Right renal cortex interstitium (tissue), 3 donors: ENCODE measurements at places on chromosomes 5 and 9. TPM values are rescaled to one million over a fixed set of nuclear protein-coding genes. Genes with fewer than 3 reads are reported as not detected.

SLC34A1 gene
- polyA plus RNA-seq: 118 TPM

GRIA1 gene
- polyA plus RNA-seq: 1.3 TPM

STING1 gene
- 24.7 TPM for polyA plus RNA-seq

AHRR gene
- polyA plus RNA-seq: 1.9 TPM

IGFBPL1 gene
- polyA plus RNA-seq: 1.9 TPM

LCN2 gene
- polyA plus RNA-seq: 0.79 TPM

PCDHB16 gene
- 7.2 TPM for polyA plus RNA-seq

PCDHGA2 gene
- polyA plus RNA-seq: 6.0 TPM

NOXA1 gene
- 3.9 TPM for polyA plus RNA-seq

NUTM2G gene
- polyA plus RNA-seq: 0.24 TPM

DDX41 gene
- polyA plus RNA-seq: 105 TPM

- no peak for DNase-seq
These were observed 6.6 kb downstream of the PCDH12 start for GRCh38 chr5:141951332-141951781.

GRCh38 chr5:114434396-114435219, 72.7 kb downstream of the KCNN2 start:
- no peak for DNase-seq

GRCh38 chr9:35537913-35538312, 48.0 kb downstream of the RUSC2 start:
- DNase-seq: no peak

DNA sequence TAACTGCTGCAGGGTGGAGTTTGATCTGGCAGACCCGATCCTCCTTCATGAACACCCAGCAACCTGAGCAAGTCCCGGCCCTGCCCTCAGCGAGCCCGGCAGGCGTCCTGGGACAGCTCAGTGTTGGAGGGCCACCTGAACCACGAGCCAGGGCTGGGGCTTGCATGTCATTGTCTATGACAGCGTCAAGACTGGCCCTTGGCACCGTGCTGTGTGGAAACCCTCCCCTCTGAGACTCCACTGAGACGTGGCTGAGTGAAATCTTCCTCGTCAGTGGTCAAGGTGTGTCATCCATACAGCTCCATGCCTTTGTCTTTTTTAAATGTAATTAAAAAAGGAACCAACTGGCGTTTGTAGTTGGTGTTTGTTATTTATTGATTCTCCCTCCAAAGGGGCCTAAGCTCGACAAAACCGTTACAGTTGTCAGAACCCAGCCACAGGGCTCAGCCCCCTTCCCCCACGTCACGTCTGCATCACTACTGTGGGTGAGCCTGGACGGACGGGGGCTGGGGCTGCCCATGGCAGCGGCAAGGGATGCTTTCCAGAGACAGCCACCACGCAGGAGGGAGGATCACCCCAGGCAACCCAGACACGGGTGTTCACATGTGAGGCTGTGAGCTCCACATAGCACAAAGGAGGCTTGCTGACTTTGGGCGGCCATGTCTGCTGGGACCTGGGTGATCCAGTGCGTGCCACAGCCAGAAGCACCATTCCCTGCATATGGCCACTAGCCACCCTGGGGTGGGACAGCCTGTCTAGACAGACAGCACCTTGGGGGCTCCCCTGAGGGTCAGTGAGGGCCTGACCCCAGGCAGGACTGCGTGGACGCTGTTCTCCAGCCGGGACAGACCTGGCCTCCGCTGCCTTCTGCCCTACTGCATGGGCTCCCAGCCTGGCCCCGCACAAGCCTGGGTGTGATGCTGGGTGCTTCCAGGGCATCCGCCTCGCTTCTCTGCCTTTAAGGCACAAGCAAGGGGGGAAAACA, 7.3 kb downstream of the UCK1 start:
- no peak for DNase-seq

GRCh38 chr5:68555907-68556681, 340.5 kb downstream of the PIK3R1 start:
- DNase-seq: no peak

DNA sequence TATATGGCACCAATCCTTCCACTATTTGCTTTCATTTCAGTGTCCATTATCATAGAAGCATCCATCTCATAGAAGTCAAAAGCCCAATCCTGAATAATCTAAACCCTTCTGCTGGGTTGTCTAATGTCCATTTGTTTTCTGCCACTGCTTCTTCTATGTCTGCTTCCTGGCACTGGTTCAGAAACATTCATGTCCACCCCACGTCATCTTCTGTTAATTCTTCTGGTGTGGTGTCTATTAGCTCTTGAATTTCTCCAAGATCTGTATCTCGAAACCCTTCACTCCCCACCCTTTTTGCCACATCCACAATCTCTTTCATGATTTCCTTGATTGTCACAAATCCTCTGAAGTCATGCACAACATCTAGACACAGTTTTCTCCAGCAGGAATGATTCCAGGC, 23.2 kb upstream of the GOLGA1 start:
- no peak for DNase-seq

GRCh38 chr5:39657943-39658342, 233.2 kb upstream of the DAB2 start:
- DNase-seq: no peak

DNA sequence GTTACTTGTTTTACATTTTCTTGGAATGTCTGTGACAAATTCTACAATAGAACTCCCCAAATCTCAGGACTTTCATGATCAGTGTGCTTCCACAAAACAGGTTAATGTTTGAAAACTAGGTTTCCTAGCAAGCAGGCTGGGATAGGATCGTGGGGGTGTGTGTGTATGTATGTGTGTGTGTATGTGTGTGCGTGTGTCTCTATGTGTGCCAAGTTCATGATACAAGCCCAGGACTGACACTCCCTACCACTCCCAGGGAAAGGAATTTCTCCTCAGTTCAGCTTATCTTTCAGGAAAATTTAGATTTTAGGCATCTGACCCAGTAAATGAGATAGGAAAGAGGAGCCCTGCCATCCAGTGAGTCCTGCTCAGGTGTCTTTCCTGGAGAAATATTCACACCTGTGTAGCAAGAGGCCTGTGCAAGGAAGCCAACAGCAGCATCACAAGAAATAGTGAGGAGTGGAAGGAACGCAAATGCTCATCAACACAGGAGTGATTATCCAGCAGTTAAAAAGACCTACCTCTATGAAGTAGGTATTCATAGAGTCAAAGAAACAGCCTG, 13.8 kb upstream of the ABLIM3 start:
- DNase-seq: no peak

DNA sequence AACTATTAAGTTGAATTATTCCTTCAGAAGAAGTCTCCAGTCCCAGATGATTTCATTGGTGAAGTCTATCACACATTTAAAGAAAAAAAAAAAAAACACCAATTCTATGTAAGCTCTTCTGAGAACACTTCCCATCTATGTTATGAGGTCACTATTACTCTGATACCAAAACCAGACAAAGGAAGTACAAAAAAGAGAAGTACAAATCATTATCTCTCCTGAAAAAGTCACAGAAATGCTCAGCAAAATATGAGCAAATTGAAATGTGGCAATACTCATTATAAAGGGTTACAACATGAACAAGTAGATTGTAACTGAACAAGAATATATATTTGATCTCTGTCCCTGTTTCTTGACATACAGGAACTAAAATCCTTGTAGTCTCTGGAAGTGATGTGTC, 280.4 kb downstream of the TLE1 start:
- DNase-seq: no peak

DNA sequence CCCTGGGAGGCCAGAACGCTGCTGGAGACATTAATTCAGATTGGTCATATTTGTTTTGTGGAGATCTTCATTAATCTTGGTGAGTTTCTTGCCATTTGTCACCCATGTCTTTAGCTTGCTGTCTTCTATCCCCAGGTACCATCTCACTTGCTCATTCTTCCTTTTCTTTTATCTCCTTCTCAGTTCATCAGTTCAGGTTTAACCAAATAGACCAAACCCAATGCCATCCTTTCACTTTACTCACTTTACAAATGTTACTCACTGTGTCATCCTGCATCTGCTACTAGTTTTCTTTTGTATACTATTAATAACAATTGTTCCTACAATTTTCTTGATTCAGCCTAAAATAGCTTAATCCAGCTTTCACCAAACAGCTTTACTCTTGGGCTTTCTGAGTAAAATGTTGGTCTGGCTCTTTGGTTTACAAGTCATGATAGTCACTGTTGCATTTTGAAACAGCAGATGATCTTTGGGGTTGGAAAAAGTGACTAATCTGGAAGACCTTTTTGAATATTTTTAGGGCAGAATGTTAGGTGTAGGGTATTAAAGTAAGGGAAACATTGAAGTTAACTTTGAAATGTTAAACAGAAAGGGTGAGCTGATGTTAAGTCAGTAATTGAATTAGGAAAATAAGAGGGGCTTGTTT, 246.9 kb downstream of the ZSWIM6 start:
- no peak for DNase-seq

DNA sequence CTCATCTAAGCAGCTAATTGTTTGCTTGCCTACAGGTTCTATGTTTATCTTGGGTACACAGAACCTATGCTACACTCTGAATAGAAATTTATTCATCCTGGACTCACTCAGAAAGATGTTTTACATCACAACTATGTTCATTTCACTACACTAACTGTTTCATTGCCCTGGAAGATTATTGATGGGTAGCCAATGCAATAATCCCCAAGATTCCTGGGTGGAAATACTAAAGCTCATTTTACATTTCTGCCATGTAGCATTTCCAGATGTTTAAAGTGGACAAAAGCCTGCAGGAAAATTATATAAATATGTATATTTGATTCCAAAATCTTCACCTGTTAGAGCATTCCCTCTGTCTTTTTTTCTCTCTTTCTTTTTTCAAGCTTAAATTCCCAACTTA, 51.9 kb upstream of the IL7R start:
- no peak for DNase-seq

DNA sequence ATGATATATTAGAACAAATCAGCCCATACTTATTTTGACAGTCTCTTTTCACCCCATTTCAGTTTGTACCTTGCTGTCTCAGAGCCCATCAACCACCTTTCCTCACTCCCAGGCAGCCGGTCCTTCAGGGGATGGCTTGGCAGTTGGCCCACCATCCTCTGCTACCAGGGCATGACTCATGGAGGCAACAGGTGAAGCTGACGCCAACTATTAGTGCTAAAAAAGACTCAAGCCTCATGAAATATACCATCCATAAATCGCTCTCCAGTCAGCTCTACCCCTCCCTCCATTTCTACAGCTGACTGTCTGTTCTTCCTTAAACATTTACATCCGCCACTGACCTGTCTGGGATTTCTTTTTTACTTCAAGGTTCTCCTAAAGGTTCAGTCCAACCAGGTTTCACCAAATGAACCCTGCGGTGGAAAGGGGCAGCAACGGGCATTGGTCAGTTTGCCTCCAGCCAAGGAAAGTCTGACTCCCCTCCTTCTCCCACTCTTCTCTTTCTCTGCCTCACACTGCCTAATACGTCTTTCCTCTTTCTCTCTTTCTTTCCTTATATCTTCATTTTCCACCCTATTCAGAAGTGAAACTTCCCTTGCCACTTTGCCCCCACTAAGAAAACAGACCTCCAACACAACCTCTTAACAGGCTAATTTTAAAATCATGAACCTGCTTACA, 439.1 kb downstream of the RAB3C start:
- DNase-seq: no peak

GRCh38 chr5:56951126-56951945, 587 bp downstream of the MIER3 start:
- no peak for DNase-seq

DNA sequence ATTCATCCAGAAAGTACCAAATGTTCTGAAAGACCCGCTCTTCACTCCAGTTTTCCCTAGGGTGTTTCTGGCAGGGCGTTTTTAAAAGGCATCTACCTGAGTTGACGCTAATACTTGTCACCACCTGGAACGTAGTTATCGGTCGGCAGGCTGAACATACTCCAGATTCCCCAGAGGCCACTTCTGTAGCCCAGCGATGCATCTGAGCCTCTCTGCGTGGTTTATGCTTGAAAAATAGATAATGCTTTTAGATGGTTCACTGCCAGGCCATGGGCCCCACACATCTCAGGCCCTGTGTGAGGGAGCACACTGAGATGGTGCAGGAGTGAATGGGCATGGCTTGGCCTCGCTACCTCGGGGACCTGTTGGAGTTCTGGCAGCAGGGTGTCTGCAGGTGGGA, 33.0 kb upstream of the NCS1 start:
- DNase-seq: no peak

- peak; percentile 64 for DNase-seq
These were observed 145.4 kb downstream of the GADD45G start for GRCh38 chr9:89750117-89750791.

DNA sequence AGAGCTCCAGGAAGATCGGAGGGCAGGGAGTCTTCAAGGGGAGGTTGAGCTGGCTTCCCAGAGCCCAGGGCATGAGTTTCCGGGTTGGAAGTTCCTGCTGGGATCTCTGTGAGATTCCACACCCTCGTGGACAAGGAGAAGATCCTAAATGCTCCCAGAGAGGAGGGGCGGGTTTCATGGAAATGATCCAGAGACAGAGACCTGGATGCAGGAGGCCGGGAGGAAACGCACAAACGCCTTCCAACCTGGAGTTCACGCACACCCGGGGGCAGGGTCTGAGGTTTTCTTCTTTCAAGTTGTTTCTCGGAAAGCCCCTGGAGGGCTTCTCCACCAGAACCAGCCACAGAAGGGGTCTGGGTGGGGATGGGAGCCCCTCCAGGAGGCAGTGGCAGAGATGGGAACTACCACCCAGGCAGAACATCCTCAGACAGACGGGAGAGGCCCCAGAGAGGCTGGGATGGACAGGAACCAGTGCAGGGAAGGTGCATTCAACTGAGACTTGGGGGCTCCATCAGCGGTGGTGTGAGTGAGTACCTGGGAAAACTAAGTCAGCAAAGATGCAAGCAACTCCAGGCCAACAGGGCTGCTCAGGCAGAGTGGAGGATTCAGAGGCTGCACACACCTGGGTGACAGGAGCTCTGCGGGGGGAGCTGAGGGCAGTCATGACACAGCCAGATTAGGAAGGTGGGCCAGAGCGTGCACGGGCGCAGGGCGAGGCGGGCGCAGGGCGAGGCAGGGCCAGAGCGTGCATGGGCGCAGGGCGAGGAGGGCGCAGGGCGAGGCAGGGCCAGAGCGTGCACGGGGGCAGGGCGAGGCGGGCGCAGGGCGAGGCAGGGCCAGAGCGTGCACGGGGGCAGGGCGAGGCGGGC, 52.1 kb upstream of the EXOC3 start:
- DNase-seq: no peak

- no peak for DNase-seq
These were observed 86.6 kb downstream of the MUSK start for GRCh38 chr9:110755179-110755578.

GRCh38 chr5:111367115-111367514, 142.9 kb downstream of the CAMK4 start:
- DNase-seq: no peak

DNA sequence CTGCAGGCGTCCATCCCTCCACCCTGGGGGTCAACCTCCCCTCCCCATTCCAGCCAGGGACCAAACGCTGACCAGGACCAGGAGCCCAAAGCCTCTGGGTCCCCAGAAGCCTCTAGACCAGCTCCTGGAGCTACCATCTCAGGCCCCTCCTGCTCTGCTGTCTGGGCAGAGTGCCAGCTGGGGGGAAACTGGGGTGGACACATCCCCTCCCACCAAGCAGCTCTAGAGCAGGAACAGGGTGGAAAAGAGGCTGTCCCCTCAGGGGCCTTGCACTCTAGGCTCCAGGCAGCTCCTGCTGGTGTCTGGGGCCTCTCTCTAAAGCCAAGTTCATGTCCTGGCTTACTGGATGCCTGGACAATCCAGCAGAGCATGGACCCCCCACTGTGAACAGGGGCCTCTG, 4.4 kb downstream of the SSNA1 start:
- DNase-seq: no peak
